ENCODE measurements at places on chromosomes 4 and X.

GRCh38 chr4:53802500-53802899, 211.2 kb upstream of the LNX1 start:
- no peaks in the 10 kb centered on the region for H3K36me3 ChIP-seq
- H3K27me3 ChIP-seq, result no peaks in the 10 kb centered on the region
- DNase-seq, result no peak
- no peak overlapping the region for H3K4me3 ChIP-seq
- H3K27ac ChIP-seq, result no peak overlapping the region

- H3K4me3 ChIP-seq, result no peak overlapping the region
- no peaks in the 10 kb centered on the region for H3K27me3 ChIP-seq
- DNase-seq, result peak; percentile 26
Observed at GRCh38 chr4:149523039-149523438, 292.6 kb downstream of the IQCM start.

GRCh38 chr4:157700898-157701694, 471.7 kb downstream of the GASK1B start:
- H3K4me1 ChIP-seq, result no peaks in the 10 kb centered on the region
- no peak overlapping the region for H3K4me3 ChIP-seq
- DNase-seq, result peak; percentile 28
- no peak overlapping the region for H3K27ac ChIP-seq
- H3K27me3 ChIP-seq, result no peaks in the 10 kb centered on the region

- H3K4me3 ChIP-seq, result no peak overlapping the region
- no peak overlapping the region for H3K27ac ChIP-seq
- H3K4me1 ChIP-seq, result no peaks in the 10 kb centered on the region
- H3K27me3 ChIP-seq, result no peaks in the 10 kb centered on the region
- H3K36me3 ChIP-seq, result no peaks in the 10 kb centered on the region
Observed at GRCh38 chr4:127685292-127685691, 44.9 kb upstream of the SLC25A31 start.

DNA sequence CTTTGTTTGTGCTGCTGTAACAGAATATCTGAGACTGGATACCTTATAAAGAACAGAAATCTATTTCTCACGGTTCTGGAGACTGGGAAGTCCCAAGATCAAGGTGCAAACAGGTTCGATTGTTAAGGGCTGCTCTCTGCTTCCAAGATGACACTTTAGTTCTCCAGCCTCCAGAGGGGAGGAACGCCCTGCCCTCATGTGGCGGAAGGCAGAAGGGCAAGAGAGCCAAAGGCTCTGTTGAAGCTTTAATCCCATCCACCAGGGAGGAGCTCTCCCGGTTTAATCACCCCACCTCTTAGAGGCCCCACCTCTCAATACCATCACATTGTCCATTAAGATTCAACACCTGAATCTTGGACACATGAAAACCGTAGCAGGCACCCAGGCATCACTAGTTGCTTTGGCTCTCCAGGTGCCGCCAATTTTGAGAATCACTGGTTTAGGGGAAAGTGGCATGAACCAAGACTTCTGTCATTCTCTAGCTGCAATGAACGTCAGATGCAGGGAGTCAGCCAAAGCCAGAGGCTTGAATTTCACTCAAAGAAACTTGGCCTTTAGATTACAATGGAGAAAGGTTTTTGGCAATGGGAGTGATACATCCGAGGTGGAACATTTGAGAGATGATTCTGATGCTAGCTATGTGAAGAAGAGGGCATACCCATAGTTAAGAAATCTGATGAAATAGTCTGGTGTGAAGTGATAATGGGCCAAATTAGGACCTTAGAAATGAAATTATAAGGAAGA, 15.7 kb downstream of the FHL1 start:
- no peaks in the 10 kb centered on the region for H3K36me3 ChIP-seq
- H3K4me1 ChIP-seq, result no peaks in the 10 kb centered on the region
- H3K4me3 ChIP-seq, result no peak overlapping the region
- H3K27ac ChIP-seq, result no peak overlapping the region
- H3K27me3 ChIP-seq, result no peaks in the 10 kb centered on the region

DNA sequence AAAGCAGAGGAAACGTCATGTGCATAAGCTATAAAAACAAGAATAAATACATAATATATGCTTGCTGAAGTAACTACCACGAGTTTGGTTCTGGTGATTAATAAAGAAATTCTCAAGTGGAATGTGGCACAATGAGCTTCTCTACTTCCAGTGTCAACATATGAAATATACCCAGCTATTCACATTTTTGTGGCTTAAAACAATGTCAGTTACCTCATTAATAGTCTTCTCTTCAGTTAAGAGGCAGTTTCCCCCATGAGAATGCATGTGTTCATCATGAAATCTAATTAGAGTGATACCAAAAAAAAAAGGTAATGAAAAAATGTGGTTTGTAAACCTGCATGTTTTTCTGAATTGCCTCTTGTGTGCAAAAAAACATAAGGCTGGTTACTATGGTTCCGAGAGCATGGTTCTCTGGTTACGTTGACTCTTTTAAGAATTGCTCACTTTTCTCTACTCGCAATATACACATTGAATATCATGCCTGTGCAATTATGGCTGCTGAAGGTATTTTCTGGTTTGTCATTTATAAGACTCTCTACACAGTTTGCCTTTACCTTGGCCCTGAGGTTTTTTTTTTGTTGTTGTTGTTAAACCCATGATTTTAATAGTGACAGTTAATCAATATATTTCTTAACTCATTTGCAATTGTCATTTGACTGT, 108.2 kb downstream of the PCDH7 start:
- no peak for DNase-seq
- H3K27ac ChIP-seq, result no peak overlapping the region
- no peaks in the 10 kb centered on the region for H3K36me3 ChIP-seq
- H3K4me3 ChIP-seq, result no peak overlapping the region
- H3K4me1 ChIP-seq, result no peaks in the 10 kb centered on the region
- H3K27me3 ChIP-seq, result no peaks in the 10 kb centered on the region

DNA sequence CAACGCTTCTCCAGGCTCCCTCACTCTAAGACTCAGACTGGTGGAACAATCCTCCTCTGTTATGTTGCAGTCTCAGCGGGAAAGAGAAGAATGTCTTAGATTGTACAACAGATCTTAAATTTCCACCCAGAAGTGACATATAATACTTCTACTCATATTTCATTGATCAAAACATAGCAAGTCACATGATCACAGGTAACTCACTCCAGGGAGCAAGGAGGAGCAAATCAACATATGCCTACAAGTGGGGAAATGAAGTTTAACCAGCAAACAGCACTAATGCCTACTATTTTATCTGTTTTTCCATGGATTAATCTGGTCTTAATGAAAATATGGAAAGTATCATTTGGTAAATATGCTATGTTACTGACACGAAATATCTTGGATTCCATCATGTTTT, 819.8 kb downstream of the CCSER1 start:
- no peaks in the 10 kb centered on the region for H3K36me3 ChIP-seq
- no peak overlapping the region for H3K4me3 ChIP-seq
- no peak overlapping the region for H3K27ac ChIP-seq
- no peaks in the 10 kb centered on the region for H3K4me1 ChIP-seq
- no peak for DNase-seq

- peak overlapping the region; percentile 33 for H3K4me3 ChIP-seq
- peak; percentile 86 for DNase-seq
- H3K4me1 ChIP-seq, result peaks cover 3% of the 10 kb centered on the region
Observed at GRCh38 chr4:154626793-154627484, 14.5 kb upstream of the FGG start.

DNA sequence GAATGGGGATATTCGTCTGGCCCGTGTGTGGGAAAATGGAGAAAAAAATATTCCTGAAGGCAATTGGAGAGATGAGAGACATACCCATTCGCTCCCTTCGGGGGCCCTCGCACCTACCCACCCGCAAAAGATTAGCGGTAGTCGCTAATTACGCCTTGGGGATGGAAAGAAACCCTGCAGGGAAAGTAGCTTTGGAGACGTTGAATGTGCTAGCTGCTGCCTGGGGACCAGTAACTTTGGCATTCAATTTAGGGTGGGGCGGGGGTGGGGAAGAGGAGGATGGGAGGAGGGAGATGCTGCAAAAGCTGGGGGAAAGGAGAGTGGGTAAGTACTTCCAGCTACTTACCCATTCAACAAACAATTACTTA, 407 bp upstream of the ZC4H2 start:
- no peaks in the 10 kb centered on the region for H3K36me3 ChIP-seq
- H3K27me3 ChIP-seq, result no peaks in the 10 kb centered on the region
- no peak overlapping the region for H3K4me3 ChIP-seq
- no peak overlapping the region for H3K27ac ChIP-seq
- DNase-seq, result peak; percentile 60
- H3K4me1 ChIP-seq, result no peaks in the 10 kb centered on the region

DNA sequence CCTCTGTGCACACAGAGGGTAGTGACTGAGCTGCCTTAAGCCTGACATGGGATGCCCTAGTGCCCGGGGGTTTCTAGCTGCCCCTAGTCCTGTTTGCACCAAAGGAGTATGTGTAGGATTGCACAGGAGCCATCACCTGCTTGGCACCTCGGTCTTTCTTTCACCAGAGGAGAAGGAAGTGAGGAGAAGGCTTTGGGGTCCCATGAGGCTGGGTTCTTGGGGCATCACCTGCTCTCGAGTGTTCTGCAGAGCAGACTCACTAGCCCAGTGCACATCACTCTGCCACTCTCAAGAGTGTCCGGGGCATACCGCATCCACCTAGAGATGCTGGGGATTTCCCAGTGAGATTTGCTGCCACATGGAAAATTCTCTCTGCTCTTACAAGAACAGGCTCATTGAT, 40.5 kb upstream of the GPR78 start:
- H3K27ac ChIP-seq, result no peak overlapping the region
- H3K4me3 ChIP-seq, result no peak overlapping the region
- no peaks in the 10 kb centered on the region for H3K36me3 ChIP-seq
- no peak for DNase-seq
- H3K4me1 ChIP-seq, result no peaks in the 10 kb centered on the region

GRCh38 chr4:120903419-120903818, 19.1 kb downstream of the PRDM5 start:
- no peak overlapping the region for H3K4me3 ChIP-seq
- no peaks in the 10 kb centered on the region for H3K27me3 ChIP-seq
- no peak overlapping the region for H3K27ac ChIP-seq
- no peak for DNase-seq
- no peaks in the 10 kb centered on the region for H3K4me1 ChIP-seq

- H3K27me3 ChIP-seq, result no peaks in the 10 kb centered on the region
- no peaks in the 10 kb centered on the region for H3K4me1 ChIP-seq
- H3K27ac ChIP-seq, result no peak overlapping the region
Observed at GRCh38 chrX:68511255-68511654, 12.4 kb downstream of the YIPF6 start.

- no peaks in the 10 kb centered on the region for H3K4me1 ChIP-seq
- H3K4me3 ChIP-seq, result no peak overlapping the region
- H3K27ac ChIP-seq, result no peak overlapping the region
- no peaks in the 10 kb centered on the region for H3K27me3 ChIP-seq
Observed at GRCh38 chr4:21555083-21555482, 393.5 kb downstream of the KCNIP4 start.

- no peak for DNase-seq
- no peak overlapping the region for H3K27ac ChIP-seq
- no peak overlapping the region for H3K4me3 ChIP-seq
- no peaks in the 10 kb centered on the region for H3K36me3 ChIP-seq
- H3K4me1 ChIP-seq, result no peaks in the 10 kb centered on the region
- no peaks in the 10 kb centered on the region for H3K27me3 ChIP-seq
Observed at GRCh38 chrX:40622479-40623138, 619 bp upstream of the MPC1L start.

GRCh38 chrX:142898164-142898563, 127.6 kb upstream of the SPANXN4 start:
- H3K27ac ChIP-seq, result no peak overlapping the region
- no peaks in the 10 kb centered on the region for H3K4me1 ChIP-seq
- no peaks in the 10 kb centered on the region for H3K36me3 ChIP-seq
- H3K27me3 ChIP-seq, result no peaks in the 10 kb centered on the region
- H3K4me3 ChIP-seq, result no peak overlapping the region

- no peaks in the 10 kb centered on the region for H3K4me1 ChIP-seq
- H3K27ac ChIP-seq, result no peak overlapping the region
- H3K36me3 ChIP-seq, result no peaks in the 10 kb centered on the region
- no peaks in the 10 kb centered on the region for H3K27me3 ChIP-seq
- H3K4me3 ChIP-seq, result no peak overlapping the region
- peak; percentile 13 for DNase-seq
Observed at GRCh38 chrX:118552121-118552900, 56.7 kb downstream of the DOCK11 start.

DNA sequence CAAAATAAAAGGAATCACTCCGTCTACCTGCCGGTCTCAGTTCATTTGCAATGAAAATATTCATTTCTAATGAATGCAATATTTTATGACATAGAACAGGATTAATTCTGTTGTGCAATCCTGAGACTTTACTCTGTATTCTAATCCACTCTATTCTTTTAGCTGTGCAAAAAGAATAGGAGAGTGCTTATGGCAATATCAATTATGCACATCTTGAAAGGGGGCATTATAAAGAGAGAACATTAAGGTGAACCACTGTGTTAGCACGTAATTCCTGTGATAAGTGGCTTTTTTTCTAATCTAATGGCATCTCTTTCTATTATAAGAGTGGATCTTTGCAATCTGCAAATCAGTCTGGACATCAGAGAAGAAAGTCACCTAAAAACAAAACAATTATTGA, 99.5 kb downstream of the KCNIP4 start:
- no peaks in the 10 kb centered on the region for H3K36me3 ChIP-seq
- H3K27ac ChIP-seq, result no peak overlapping the region
- DNase-seq, result no peak
- H3K4me3 ChIP-seq, result no peak overlapping the region

GRCh38 chr4:166169111-166169510, 296.1 kb downstream of the TLL1 start:
- no peak overlapping the region for H3K4me3 ChIP-seq
- H3K36me3 ChIP-seq, result no peaks in the 10 kb centered on the region
- H3K4me1 ChIP-seq, result no peaks in the 10 kb centered on the region

DNA sequence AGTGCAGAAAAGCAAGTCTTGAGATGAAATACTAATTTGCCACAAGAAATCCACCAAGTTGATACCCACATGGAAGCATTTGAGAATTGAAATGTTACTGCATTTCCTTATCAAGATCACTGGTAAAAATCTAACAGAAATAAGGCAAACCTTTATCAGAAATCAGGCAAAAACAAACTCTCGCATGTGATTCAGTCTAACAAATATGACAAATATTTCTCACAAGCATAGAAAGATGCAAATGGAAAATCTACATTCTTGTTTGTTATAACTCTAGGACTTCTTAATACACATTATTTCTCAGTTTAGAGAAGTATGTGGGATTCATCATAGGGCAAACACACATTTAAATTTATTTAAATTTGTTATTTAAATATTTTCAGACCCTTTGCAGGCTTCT, 52.9 kb downstream of the TXK start:
- peaks cover 2% of the 10 kb centered on the region for H3K4me1 ChIP-seq
- H3K36me3 ChIP-seq, result no peaks in the 10 kb centered on the region
- H3K27ac ChIP-seq, result no peak overlapping the region

DNA sequence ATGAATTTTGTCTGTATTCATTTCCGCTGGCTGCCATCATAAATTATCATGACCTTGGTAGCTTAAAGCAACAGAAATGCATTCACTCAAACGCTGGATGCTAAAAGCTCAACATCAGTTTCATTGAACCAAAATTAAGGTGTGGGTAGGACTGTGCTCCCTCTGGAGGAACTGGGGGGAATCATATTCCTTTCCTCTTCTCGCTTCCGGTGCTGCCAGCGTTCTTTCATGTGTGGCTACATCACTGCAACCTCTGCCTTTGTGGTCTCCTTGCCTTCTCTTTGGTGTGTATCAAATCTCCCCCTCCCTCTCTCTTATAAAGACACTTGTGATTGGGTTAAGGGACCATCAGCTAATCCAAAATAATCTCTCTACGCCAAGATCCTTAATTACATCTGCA, 39.5 kb downstream of the NEIL3 start:
- no peaks in the 10 kb centered on the region for H3K36me3 ChIP-seq
- peak; percentile 8 for DNase-seq
- H3K27me3 ChIP-seq, result no peaks in the 10 kb centered on the region
- no peak overlapping the region for H3K4me3 ChIP-seq
